ENCODE measurements at places on chromosomes 12 and 14.

GRCh38 chr12:117695956-117696355, 272.8 kb downstream of the KSR2 start:
- no peak for DNase-seq

- DNase-seq, result peak; percentile 38
Observed at GRCh38 chr14:66069036-66069435, 417.1 kb upstream of the CCDC196 start.

GRCh38 chr14:104143521-104144452, 5.4 kb downstream of the KIF26A start:
- no peak for DNase-seq

DNA sequence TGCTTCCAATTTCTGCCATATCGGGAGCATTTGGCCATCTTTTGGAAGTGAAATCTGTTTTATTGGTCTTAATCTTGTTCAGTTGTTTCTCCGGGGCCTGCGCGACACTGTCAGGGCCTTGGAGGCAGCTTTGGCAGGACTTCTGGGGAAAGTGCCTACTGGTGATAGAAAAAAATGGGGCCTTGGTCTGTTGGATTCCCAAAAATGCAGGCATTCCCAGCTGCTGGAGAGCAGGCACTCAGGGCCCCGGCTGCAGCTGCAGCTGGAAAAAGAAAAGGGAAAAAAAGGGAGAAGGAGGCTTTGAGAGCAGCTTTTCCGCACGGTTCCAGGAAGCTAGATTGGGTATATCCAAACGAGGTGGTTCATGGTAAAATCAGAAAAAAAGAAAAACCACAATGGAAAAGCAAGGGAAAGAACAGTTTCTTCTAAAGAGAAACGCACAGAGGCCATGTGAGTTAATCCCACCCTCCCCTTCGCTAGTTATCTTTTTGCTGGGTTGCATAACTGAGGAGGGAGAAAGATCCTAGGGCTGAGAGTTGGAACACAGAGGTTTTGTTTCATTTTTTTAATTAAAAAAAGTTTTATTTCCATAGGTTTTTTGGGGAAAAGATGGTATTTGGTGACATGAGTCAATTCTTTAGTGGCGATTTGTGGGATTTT, 134.7 kb upstream of the RFLNA start:
- DNase-seq, result peak; percentile 12

- no peak for DNase-seq
Observed at GRCh38 chr12:33383503-33383902, 56.1 kb downstream of the SYT10 start.

DNA sequence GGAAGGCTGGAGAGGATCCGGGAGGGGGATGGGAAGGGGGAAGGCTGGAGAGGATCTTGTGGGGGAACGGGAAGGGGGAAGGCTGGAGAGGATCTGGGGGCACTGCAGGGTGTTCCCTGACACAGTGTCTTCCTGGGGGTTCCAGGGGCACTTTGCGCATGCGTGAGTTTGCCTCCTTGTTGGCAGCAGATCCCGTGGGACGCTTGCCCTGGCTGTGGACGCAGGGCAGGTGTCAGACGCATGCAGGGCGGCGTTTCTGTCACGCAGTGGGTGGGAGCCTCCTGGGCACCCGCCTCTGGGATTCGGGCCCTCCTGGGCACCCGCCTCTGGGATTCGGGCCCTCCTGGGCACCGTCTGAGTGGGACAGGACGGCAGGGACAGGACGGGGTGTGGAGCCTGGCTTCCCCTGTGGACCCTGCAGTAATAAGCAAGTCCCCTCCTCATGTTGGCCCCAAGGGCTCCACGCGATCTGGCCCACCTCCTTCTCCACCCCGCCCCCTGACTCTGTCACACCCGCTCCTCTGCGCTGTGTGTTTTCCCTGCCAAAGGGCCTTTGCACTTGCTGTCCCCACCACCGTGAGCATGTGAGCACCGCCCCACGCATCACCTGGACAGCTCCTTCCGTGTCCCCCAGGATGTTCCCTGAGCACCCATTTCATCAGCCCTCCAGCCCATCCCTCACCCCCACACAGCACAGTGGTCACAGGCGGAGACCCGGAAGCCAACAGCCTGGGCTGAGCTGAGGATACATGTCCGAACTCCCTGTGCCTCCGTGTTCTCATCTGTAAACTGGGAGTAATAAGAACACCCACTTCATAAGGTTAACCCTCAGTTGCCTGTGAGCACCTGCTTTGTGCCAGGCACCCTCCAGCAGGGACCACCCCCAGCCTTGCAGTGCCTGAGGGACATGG, 4.4 kb downstream of the MMP17 start:
- DNase-seq, result peak; percentile 93

- DNase-seq, result no peak
Observed at GRCh38 chr14:22039938-22040780, 366.5 kb upstream of the OR4E1 start.

DNA sequence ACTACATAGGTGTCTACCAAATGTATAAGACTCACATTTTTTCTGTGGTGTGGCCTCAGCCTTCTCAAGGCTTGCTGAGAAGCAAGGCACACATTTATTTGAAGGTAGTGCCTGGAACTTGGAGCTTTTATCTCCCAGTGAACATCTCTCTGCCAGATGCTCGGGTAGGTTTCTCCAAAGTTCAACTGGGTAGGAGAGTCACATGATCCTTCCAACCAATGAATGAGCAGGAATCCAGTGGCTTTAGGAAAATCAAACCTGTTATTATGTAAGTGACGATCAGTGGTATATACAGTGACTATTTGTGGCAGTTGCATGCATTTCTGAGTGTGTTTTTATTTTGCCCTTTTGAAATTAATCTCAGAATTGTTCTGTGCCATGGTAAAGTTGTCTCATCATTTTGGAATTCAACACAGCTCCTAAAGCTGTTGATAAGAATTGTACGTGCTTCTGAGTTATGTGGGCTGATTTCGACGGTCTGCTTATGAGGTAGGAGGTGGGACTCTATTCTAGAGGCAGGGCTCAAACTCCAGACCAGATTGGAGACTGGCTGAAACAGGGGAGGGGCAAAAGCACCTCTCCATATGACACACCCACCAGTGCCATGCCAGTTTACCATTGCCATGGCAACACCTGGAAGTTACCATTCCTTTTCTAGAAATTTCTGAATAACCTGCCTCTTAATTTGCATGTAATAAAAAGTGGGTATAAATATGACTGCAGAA, 57.6 kb downstream of the EID3 start:
- DNase-seq, result no peak

DNA sequence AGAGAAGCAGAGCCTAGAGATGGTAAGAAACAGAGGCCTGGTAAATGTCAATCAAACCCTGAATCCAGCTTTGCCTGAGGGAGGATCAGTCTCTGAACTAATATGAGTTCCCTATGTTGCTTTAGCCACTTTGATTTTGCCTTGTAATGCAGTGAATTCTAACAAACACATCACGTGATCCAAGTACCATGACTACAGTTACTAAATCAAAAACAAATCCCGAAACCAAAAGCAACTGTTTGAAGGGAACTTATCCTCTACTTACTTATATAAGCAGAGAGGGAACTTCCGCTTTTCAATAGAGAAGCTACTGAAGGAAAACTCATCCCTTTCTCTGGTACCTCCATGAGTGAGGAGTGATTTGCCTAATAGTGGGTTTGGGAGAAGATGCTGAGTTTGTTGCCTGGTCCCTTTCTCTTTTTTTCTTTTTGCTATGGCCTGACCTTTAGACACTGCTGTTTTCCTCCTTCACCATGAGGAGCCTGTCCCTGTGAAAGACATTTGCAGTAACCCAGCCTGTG, 7.7 kb upstream of the PPTC7 start:
- DNase-seq, result peak; percentile 82

GRCh38 chr12:40775661-40776060, 83.4 kb downstream of the CNTN1 start:
- no peak for DNase-seq

DNA sequence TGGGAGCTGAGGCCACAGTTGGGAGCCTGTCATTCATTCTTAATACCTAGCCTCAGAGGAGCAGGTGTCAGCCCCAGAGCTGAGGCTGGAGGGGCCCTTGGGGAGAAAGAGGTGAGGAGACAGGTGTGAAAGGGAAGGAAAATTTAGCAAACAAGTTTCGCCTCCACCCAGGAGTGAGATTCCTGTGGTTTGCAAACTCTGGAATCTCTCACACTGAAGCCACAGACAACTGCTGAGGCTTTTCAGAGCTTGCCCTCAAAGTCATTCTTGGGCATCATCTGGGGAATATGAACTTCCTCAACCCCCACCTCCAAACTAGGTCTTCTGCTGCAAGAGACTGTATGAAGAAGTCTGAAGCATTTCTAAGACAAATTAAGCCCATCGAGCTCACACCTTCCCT, 589.5 kb upstream of the TBX3 start:
- DNase-seq, result no peak

- DNase-seq, result peak; percentile 95
Observed at GRCh38 chr14:90454041-90455000, 57.5 kb downstream of the CALM1 start.

DNA sequence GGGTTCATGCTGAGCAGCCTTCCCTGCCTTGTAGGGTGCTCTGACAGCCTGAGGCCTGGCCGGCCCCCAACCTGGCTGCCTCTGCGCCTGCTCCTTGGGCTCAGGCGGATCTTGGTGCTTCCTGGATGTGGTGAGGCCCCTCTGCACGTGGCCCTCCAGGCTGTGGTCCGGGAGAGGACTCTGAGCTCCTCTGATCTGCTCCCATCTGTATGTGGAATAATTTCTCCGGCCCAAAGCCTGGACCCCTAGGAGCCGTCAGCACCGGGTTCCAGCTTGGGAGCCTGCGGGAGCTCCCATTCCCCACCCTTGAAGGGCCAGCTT, 21.3 kb upstream of the EIF2B2 start:
- DNase-seq, result no peak
